ENCODE measurements at places on chromosomes 1 and 21.

GRCh38 chr1:153880962-153881361 is 41.8 kb downstream of the GATAD2B start:
- DNase-seq, result peak; percentile 100

DNA sequence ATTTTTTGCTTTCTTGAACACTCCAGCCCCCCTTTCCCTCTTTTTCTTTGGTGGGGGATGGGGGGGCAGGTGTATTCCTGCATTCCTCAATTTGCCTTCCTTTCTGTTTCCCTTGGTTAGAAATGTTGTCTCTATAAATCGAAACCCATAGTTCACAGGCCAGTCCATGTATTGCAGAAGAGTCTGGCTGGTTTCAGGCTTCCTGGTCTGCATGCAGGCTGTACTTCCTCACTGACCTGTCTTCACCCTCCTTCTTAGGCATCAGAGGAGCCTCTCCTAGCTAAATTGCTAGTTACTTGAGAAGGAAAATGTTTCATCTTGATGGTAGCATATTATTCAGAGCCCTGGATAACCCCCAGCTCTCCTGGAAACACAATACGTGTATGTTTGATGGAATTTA is 140.0 kb downstream of the SPATA46 start:
- no peak for DNase-seq

DNA sequence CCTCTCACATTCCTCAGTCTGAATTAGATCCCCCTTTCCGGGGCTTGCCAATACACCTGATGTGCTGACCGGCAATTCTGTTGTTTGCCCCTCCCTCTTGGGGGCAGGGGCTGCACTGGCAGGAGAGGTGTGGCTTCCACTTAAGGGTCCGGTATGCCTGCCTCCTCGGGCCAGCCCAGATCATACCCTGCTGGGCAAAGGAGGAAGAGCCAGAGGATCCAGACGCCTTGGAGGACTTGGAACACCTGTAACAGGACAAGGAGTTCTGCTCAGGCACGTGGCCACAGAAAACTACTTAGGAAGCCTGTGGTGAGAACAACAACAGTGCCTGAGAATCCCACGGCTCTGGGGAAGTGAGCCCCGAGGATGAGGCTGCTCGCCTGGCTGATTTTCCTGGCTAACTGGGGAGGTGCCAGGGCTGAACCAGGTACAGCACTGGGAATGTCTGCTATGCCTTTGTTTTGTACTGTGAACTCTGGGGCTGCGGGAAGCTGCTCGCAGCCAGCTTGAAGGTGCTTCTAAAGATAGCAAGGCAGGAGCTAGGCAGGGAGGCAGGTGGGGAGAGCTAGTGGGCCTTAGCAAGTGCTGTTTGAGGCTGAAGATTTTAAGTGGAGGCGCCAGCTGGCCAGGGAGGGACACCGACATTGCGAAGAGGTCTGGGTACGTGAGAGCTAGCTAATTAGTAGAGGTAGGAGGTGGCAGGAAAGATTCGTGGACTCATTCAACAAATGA is at the start of gene SMPDL3B:
Gene SMPDL3B, plus strand, starts transcription at position 183 of the 732 bp plus-strand sequence. Its CDS starts 184 bp downstream, at position 367.
- no peak for DNase-seq

GRCh38 chr1:118122234-118123004 is 62.6 kb downstream of the SPAG17 start:
- DNase-seq, result no peak

DNA sequence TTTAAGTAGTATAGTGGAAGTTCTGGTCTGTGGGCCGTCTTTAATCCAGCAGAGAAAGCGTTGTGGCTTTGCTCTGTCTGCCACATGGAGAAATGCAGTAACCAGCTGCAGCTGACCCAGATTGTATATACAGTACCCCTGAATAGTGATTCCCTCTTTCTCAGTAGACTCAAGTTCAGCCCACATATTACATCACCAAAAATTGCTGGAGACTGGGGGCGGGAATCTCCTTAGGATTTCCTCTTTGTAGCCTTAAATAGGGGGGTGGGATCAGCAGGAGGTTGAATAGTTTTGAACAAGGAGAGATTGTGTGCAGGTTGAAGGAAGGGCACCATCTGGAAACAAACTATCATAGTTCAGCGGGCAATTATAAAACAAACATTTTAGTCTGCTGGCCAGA is at the start of gene ANGPTL1:
Gene ANGPTL1, minus strand, starts transcription at position 134 of the 400 bp plus-strand sequence. CDS start 5,301 bp downstream, outside the sequence.
- no peak for DNase-seq

DNA sequence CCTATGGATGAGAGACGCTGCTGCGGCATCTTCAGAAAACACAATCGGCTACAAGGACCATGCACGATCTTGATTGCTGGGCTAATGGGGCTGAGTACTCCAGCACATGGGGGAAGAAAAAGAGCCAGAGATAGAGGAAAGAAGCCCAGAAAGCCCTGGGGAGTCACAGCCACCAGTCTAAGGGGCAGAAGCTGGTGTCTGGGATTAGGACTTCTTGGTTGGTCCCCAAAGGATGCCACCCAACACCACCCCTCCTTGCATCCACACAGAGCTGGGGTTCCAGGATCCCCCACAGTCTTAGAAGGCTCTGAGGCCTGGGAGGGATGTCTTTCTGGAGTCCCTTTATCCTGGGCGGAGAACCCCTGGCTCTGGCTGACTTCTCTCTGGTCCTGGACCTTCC is 98.4 kb upstream of the TARDBP start:
- no peak for DNase-seq

DNA sequence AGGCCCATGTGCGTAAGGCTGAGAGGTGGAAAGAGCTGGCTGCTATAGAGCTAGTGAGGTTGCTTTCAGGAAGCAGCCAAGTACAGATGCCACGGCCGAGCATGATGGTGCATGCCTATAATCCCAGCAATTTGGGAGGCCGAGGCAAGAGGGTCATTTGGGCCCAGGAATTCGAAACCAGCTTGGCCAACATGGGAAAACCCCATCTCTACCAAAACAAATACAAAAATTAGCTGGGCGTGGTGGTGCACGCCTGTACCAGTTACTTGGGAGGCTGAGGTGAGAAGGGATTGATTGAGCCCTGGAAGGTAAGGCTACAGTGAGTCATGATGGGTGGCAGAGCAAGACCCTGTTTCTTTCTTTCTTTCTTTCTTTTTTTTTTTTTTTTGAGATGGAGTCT is 2.7 kb downstream of the CCDC24 start:
- no peak for DNase-seq

- DNase-seq, result no peak
Observed at GRCh38 chr1:12778061-12778460, 4.5 kb downstream of the PRAMEF12 start.

DNA sequence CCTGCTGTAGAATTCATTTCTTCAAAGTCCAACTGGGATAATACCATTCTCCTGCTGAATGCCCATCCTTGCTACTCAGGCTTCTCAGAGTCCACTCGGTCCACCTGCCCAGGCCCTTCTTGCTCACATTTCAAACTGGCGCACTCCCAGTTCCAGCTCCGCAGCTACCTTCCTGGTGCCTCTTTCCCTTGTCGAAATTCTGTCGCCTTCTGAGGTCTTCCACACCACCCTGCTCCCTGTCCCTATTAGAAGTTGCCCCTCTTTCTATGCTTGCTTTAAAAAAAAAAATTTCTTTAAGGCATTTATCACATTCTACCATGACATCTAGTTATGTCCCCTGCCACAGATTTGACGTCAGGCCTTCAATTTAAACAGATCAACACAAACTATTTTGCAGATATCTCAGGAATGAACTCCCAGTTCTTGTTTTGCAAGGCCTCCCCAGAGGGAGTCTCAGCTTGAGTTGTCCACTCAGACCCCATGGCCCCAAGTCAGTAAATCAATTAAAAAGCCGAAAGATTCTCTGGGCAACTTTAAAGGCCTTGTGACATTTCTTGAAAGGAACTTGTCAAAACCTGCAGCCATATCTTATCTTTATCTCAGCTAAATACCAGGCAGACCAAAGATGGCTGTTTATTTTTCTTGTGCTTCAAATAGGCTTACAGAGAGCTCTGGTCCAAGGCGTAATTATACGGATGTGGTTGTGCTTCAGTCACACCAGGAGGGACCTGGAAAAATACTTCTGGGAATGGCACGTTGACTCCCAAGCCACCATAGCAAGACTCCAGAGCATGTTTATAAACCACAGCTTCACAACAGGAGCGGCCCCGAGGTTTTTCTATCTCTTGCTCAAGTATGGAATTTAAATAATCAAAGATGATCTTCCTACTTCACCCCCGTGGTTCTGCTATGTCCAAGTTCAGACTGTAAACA is 2.2 kb downstream of the FAM89A start:
- DNase-seq, result no peak

DNA sequence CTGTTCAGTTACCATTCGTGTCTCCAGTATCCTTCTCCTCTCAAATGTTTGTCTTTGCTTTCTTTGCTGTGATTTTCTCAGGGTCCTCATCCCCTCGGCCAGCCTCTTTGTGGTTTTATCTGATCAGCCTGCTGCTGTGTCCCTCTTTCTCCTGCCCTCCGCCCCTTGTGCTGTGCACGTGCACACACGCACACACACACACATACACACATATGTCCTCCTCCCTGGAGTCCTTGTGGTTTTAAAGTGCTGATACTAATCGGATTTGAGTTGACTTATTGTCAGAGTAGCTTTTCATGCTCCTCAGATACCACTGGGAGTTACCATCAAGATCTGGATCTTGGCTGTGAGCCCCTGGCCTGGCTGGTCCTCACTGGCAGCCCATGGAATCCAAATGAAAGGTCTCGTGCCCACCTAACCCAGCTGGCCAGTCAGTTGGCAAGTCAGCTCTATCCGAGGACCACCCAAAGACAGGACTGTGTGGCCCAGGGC is 34.1 kb downstream of the QSOX1 start:
- no peak for DNase-seq

DNA sequence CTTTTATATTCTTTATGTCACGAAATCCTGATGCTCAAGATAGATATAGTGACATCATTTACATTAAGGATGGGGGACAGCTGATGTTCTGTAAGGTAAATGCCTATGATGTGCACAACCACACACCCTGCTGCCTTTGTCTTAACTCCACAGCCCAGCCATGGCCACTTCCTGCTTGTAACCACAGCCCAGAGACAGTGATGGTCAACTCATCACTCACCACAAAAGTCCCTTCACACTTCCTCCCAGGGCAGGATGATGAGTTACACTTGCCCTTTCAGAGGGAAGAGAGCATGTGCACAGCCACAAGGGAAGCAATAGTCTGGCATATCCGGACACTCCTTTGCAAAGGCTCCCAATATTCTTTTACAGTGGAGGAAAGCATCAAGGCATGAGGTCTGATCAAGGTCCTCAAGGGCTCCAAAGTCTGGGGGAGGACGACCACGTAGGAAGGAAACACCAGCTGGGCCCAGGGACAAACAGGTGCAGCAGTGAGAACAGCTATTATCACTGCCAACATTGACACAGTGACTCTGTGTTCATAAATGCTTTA is 53.8 kb downstream of the PLPP3 start:
- DNase-seq, result no peak

GRCh38 chr1:54331843-54332463 is 74.2 kb downstream of the SSBP3 start:
- DNase-seq, result no peak

DNA sequence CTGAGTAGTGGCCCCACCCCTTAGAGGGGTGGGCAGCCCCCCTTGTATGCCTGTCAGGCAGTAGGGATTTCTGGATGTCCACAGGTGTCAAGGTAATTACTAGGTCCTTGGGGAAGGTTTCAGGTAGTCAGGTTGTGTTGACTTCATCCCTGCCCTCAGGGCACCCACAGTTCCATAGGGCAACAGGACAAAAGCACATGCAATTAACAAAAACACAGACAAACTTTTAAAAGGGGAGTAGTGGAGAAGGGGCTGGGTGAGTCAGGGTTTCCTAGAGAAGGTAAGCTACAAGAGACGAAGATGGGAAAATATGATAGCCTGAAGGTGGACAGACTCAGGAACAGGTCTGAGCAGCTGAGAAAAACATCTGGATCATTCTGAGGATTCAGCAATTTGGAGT is 14.1 kb downstream of the KRTCAP2 start:
- no peak for DNase-seq

GRCh38 chr21:42440187-42440792 is 36.6 kb downstream of the UBASH3A start:
- no peak for DNase-seq

DNA sequence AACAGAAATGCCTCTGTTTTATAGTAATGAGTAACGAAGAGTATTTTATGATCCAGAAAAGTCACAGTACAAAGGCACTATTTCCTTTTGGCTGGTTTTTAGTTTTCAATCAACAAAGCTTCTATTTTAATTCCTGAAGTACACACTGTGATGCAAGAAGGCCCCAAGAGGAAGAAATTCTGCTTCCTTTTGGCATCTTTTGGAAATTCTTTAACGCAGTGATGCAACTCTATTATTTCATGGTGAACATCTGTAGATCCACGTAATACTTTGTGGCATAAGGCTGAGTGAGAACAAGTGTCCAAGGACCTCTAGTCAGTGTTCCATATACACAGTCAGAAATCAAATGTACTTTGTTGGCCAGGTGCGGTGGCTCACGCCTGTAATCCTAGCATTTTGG is 137.5 kb downstream of the TGFB2 start:
- DNase-seq, result no peak

GRCh38 chr1:21000245-21000594 is 176.5 kb downstream of the EIF4G3 start:
- DNase-seq, result no peak

DNA sequence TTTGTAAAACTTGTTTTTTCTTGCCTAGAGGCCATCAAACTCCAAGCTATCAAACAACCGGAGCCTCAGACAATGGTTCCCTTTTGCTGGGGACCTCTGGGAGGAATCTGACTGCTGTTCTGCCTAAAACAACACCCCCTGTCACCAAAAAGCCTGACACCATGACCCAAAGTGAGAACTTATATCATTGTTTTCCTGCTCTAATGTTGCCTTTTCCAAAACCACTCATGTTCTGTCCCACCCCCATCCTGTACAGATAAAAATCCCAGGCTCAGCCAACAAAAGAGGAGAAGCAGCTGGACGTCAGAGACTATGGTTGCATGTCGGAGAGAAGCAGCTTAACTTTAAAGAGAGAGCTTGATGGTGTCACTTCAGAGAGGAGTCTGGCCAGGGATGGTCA is 327.2 kb upstream of the CXADR start:
- no peak for DNase-seq

GRCh38 chr21:44090325-44090724 is 16.9 kb upstream of the PWP2 start:
- DNase-seq, result no peak

- no peak for DNase-seq
Observed at GRCh38 chr1:196229546-196229945, 378.7 kb downstream of the KCNT2 start.

DNA sequence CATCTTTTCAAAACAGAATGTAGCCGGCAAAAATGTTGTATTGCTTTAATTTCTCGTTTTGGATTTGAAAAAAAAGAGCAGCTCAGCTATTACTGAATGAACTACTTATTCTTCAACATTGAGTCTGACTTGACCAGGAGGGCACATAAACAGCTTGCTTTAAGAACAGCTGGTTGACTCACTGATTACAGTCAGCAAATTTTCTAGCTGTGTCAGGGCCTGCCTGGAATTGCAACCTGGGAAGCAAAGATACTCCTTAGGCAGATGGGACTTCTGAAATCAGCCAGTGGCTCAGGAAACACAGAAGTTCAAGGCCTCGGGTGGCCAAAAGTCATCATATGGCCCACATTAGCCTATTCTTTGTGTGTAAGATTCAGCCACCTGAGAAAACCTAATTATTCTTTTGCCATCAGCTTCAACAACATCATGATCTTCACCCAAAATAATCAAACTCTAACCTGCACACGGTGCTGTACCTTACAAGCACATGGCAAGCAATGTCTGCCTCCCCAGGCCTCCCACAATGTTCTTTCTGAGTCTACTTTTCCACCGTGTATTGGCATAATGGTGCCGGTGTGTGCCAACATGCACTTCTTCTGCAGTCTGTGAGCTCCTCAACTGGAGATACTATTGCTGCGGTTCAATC is 307.2 kb downstream of the HHIPL2 start:
- DNase-seq, result no peak

Data from NCI-H187 treated with DMSO at 0.1 percent for 48 hours (cell line).